Activated CD4-positive, alpha-beta T cell treated with anti-CD3 and anti-CD28 coated beads for 36 hours (primary cell): ENCODE measurements at places on chromosomes 12 and 14.

- H3K4me1 ChIP-seq = no peaks in the 10 kb centered on the region
- H3K27ac ChIP-seq = no peak overlapping the region
- no peak for DNase-seq
- H3K36me3 ChIP-seq = peaks cover 5% of the 10 kb centered on the region
Measured at GRCh38 chr12:46332260-46332659, 40.3 kb downstream of the SLC38A2 start.

- H3K4me3 ChIP-seq = no peak overlapping the region
- H3K27ac ChIP-seq = no peak overlapping the region
- peak; percentile 37 for DNase-seq
- H3K36me3 ChIP-seq = no peaks in the 10 kb centered on the region
- peaks cover 37% of the 10 kb centered on the region for H3K27me3 ChIP-seq
Measured at GRCh38 chr12:21773263-21773741, 1.2 kb downstream of the KCNJ8 start.

DNA sequence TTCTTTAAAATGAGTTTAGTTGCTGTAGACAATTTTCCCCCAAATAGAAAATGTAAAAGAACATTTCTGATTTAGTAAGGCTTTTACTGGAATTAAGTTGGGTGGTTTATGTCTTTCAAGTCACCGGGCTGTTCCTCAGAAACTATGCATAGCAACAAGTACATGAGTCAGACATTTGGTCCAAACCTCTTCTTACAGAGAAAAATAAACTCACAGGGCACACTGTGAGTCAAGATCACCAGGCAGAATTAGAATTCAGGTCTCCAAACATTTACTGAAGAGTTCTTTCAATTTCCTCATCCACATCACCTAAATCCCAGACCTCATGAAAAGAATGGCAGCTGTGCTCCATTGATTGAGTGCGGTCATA is 476.1 kb upstream of the SOX5 start:
- peak; percentile 34 for DNase-seq
- H3K4me1 ChIP-seq = peaks cover 19% of the 10 kb centered on the region
- H3K27me3 ChIP-seq = peaks cover 5% of the 10 kb centered on the region
- H3K4me3 ChIP-seq = no peak overlapping the region
- H3K27ac ChIP-seq = peak overlapping the region; percentile 80
- no peaks in the 10 kb centered on the region for H3K36me3 ChIP-seq

DNA sequence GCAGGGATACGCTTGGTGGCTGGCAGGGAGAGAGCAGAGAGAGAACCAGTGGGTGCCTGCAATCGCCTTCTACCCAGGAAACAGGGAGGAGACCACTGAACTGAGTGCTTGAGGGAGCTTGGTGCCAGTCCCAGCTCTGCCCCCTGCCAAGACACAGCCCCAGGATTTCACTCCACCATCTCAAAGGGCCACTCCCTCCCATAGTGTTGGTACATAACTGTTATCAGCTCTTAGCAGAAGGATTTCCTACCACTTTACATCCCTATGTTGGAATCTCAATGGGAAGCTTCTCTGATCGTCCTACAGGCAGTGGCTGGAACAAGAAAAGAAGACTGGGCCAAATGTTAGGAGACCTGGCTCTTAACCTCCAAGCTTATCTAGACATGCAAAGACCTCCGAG is 157.4 kb upstream of the FOXN3 start:
- H3K4me3 ChIP-seq = no peak overlapping the region
- peaks cover 15% of the 10 kb centered on the region for H3K36me3 ChIP-seq
- no peak for DNase-seq
- H3K4me1 ChIP-seq = peaks cover 36% of the 10 kb centered on the region
- H3K27me3 ChIP-seq = no peaks in the 10 kb centered on the region

- no peak overlapping the region for H3K27ac ChIP-seq
- H3K27me3 ChIP-seq = peaks cover 8% of the 10 kb centered on the region
Measured at GRCh38 chr12:5554711-5555110, 122.8 kb downstream of the NTF3 start.

- H3K4me1 ChIP-seq = no peaks in the 10 kb centered on the region
- H3K27ac ChIP-seq = no peak overlapping the region
- no peak for DNase-seq
- H3K36me3 ChIP-seq = no peaks in the 10 kb centered on the region
- no peak overlapping the region for H3K4me3 ChIP-seq
Measured at GRCh38 chr14:37819155-37820015, 224.0 kb downstream of the TTC6 start.

- no peak overlapping the region for H3K4me3 ChIP-seq
- peaks cover 2% of the 10 kb centered on the region for H3K4me1 ChIP-seq
- DNase-seq = no peak
- H3K27me3 ChIP-seq = no peaks in the 10 kb centered on the region
- H3K27ac ChIP-seq = no peak overlapping the region
Measured at GRCh38 chr12:132747896-132748295, 13.7 kb downstream of the ANKLE2 start.

DNA sequence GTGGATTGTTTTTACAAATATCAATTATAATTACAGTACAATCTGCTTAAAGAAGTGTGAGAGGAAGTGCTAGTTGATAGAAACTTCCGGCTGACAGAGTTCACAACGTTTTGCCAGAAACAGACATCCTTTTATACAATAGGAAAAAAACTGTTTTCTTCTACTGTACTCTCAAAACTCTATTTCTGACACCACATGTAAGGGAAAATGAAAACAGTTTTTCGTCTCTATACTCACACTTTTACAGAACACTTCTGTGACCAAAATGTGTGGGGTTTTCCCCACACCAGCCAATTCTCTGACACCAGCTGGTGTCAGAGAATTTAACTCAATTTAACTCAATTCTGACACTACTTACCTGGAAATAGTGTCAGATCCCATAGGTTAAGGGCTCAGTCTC is 24.2 kb upstream of the HIF1A start:
- H3K27me3 ChIP-seq = no peaks in the 10 kb centered on the region
- DNase-seq = peak; percentile 66
- no peak overlapping the region for H3K4me3 ChIP-seq
- no peaks in the 10 kb centered on the region for H3K36me3 ChIP-seq

GRCh38 chr12:106643000-106643399 is 60.2 kb downstream of the RFX4 start:
- peaks cover 4% of the 10 kb centered on the region for H3K27me3 ChIP-seq
- no peak for DNase-seq
- H3K4me3 ChIP-seq = no peak overlapping the region
- H3K36me3 ChIP-seq = no peaks in the 10 kb centered on the region
- no peaks in the 10 kb centered on the region for H3K4me1 ChIP-seq
- H3K27ac ChIP-seq = no peak overlapping the region

GRCh38 chr14:105445901-105446845 is 26.5 kb downstream of the MTA1 start:
- H3K36me3 ChIP-seq = peaks cover 9% of the 10 kb centered on the region
- H3K4me1 ChIP-seq = no peaks in the 10 kb centered on the region
- no peak overlapping the region for H3K27ac ChIP-seq
- DNase-seq = no peak
- H3K27me3 ChIP-seq = no peaks in the 10 kb centered on the region
- H3K4me3 ChIP-seq = no peak overlapping the region

DNA sequence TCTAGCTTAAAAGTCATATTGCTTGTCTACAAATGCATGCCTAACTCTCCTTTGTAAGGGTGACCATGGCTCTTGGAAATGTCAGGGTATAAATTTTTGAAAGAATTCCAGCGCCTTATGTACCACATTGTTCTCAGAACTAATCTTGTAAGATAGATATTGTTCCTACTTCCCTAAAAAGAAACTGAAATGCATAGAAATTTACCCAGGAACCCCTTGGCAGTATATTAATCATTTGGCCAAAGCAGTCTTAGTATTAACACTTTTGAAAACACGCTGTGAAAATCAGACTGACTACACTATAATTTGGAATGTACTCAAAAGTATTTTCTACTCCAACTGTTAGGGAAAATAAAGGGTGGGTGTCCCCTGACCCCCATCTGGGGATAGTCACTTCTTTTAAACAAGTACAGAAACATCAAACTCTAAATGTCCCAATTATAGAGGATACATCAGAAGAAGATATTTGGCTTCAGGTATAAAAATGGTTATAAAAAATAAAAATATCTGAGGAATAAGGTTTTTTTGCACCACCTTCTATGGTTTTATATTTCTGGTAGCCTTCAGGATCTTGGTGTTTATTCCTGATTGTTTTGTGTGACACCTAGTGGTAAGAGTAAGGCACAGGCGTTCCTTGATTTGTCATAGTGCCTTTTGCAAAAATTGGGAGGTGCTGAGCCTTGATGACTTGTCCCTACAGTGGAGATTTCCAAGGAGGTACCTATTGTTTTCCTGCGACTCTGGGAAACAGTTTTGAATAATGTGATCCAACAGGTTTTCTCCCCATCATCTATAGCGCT is 2.2 kb upstream of the NFKBIA start:
- no peak overlapping the region for H3K27ac ChIP-seq
- H3K36me3 ChIP-seq = peaks cover 23% of the 10 kb centered on the region
- no peaks in the 10 kb centered on the region for H3K27me3 ChIP-seq
- DNase-seq = no peak

DNA sequence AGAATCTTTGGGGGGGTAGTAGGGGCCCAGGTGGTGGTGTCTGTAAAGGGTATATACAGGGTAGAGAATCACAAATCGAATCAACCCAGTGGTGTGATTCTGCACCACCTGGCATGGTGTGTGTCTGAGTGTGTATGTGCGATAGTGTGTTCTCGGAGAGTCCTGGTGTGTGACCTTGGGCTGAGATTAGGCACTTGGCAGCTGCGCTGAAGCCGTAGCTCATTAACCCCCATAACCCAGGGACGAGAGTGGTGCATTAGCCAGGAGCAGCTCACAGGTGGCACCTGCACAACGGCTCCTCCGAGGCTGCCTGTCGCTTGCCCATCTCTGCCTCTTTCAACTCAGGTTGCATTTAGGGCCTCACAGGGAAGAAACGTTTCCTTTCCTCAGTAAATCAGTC is 15.6 kb upstream of the TESC start:
- no peaks in the 10 kb centered on the region for H3K4me1 ChIP-seq
- H3K36me3 ChIP-seq = no peaks in the 10 kb centered on the region
- no peak overlapping the region for H3K27ac ChIP-seq
- H3K4me3 ChIP-seq = no peak overlapping the region
- no peaks in the 10 kb centered on the region for H3K27me3 ChIP-seq

GRCh38 chr12:68977335-68977734 is 44.4 kb upstream of the CPM start:
- peaks cover 7% of the 10 kb centered on the region for H3K27me3 ChIP-seq
- no peaks in the 10 kb centered on the region for H3K36me3 ChIP-seq
- peaks cover 2% of the 10 kb centered on the region for H3K4me1 ChIP-seq
- H3K27ac ChIP-seq = no peak overlapping the region
- DNase-seq = no peak

GRCh38 chr14:92368001-92368400 is 45.0 kb downstream of the SLC24A4 start:
- peaks cover 7% of the 10 kb centered on the region for H3K27me3 ChIP-seq
- no peak overlapping the region for H3K27ac ChIP-seq
- no peak overlapping the region for H3K4me3 ChIP-seq
- H3K4me1 ChIP-seq = no peaks in the 10 kb centered on the region
- no peak for DNase-seq

DNA sequence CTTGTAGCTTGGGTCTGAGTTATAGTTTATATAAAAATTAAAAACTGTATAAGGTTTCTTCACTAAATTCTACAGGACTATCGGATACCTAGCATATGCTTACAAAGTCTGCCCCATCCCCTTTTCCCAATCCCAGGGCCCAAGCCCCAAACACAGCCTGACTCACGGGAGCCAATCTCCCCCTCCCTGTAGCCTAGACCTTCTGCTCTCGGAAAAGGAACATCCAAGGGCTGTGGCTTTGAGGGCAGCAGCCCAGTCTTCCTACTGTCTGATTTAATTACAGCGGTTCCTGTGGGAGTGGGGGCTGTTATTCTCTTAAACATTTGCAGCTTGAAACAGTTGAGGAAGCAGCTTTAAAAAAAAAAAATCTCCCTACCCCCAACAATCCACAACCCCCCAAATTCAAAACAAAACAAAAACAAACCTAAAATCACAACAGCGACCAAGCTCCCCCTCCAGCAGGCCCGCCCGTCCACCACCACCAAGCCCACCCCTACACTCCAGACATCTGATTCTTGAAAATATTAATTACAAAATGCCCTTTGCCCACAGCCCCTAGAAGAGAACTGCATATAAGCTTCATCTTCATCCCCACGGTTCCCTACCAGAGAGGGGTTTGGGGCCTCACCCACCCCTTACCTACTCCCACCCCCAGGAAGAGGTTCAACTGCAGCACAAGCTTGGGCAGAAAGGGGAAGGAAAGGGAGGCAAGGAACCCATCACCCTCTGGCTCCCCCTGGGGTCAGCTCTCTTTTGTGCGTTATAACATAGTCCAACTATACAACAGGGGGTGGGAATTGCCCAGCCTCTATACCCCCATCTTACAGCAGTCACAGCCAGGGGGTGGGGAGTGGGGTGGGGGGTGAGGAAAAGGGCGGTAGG is 1.1 kb upstream of the PRKAG1 start:
- peak overlapping the region; percentile 81 for H3K4me3 ChIP-seq
- peak overlapping the region; percentile 97 for H3K27ac ChIP-seq
- peaks cover 33% of the 10 kb centered on the region for H3K4me1 ChIP-seq

- H3K27me3 ChIP-seq = no peaks in the 10 kb centered on the region
- H3K4me1 ChIP-seq = no peaks in the 10 kb centered on the region
- no peaks in the 10 kb centered on the region for H3K36me3 ChIP-seq
- H3K27ac ChIP-seq = no peak overlapping the region
- no peak for DNase-seq
- no peak overlapping the region for H3K4me3 ChIP-seq
Measured at GRCh38 chr14:40983604-40984003, 623.1 kb upstream of the LRFN5 start.
